Neuronal stem cell (in vitro differentiated cells): ENCODE measurements at places on chromosomes 11 and 22.

GRCh38 chr11:125637840-125638239 is 12.9 kb downstream of the CHEK1 start:
- no peak for DNase-seq

GRCh38 chr11:69416143-69416515 is 65.3 kb upstream of the LINC01488 start:
- DNase-seq, result no peak

DNA sequence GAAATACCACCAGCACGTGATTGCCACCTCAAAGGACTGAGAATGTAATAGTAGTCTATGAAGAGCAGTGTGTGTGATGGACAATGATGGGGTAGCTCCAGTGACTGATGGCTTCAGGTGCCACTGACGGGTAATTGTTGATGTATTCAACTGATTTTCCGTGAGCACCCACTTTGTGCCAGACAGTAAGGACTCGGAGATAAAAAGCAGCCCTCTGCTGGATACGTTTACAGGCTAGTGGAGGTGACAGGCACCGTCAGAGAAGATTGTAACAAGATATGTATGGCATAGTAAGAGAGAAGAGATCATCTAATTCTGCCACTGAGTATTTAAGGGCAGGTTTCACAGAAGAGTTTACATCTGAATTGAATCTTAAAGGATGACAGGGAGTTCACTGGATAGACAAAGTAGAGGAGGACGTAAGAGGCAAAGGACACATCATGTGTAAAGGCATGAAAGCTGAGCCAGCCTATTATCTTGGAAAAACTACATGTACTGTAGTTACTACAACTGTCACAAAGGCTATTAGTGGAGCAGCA is 1.1 kb upstream of the ENTHD1 start:
- DNase-seq, result no peak

DNA sequence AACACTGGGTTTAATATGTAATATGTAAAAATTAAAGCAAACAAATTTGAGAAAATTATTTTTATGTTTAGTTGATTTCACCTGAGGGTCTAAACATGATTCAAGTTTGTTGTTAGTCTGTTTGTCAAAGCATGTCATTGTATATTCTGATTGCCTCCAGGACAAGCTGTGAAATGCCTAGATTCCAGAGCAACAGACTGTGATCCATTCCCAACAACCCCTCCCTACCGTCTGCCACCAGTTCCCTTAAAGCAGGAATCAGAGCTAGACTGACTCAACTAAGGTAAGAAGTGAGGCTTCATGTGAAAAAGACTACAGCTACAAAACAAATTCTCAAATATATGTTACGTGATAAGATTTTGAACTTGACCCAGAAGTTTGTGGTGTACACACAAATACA is 304.2 kb downstream of the RAB38 start:
- DNase-seq, result no peak

DNA sequence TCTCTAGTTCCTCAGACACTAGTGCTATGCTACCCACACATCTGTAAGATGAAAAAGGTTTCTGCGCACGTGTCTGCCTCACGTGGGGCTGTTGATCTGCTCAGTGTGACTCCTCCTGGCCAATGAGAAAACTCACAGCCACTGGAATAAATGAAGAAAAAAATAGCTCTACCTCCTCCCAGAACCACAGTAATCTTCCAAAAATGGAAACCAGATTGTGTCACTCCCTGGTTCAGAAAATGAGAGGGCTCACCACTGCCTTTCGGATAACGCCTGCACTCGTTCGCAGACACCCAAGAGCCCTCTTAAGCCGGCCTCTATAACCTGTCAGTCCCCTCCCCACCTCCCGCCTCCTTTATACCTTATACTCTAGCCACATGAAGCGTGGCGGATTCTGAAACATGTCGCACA is 5.1 kb downstream of the APBB1 start:
- DNase-seq, result no peak

DNA sequence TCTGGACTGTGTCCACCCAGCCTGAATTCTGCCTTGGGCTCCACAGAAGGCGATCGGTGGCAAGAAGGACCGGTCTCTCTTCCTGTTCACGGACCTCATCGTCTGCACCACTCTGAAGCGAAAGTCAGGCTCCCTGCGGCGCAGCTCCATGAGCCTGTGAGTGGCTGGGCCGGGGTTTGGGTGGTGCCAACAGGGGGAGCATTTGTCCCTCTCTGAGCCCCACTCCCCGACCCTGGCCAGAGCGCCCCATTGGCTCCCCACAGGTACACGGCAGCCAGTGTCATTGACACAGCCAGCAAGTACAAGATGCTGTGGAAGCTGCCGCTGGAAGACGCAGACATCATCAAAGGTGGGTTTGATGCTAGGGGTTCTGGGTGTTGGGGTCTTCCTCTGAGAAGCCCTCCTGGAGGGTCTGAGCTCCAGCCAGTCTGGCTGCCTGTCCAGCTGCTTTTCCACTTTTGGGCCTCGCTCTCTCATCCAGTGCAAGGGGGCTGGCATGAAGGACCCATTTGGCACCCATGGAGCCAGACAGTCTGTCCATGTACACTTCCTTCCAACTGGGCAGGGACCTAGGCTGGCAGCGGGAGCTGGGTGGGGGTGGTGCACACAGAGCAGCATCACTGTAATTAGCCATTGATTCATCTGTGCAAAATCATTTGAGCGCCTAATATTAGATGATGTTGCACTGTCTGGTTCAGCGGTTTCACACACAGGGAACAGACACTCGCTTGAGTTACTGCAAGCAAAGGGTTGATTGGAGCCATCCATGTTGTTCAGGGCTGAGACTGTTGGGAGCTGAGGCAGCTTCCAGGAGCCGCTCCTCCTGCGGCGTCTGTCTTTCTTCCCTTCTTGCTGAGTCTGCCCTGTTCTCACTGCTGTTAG is 19.0 kb upstream of the RELT start:
- DNase-seq, result no peak

DNA sequence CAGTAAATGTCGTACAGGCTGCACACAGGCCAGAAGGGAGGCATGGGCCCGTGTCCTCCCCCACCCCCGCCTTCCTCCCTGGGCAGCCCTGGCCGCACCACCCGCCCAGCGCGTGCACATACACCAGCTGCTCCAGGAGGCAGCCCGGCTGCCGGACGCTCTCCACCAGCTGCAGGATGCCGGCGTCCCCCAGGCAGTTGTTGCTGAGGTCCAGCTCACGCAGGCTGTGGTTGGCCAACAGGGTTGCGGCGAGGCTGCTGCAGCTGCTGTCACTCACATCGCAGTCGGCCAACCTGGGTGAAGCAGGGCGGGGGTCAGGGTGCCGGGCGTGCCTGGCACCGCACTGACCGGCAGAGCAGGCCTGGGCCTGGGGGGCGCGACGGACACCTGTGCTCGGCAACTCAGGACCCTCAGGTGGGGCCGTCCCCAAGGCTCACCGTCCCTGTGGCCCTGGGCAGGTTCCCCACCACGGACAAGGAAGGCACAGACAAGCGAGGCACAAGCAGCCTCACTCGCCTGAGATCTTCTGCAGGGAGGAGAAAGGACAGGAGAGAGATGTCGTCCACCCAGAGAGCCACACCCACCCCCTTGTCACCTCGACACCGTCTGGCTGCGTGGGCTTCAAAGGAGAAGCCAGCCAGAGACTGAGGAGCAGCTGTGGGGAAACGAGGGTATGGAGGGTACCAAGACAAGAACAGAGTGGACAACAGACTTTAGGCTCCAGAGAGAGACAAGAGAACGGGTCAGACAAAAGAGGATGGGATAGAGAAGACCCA is 12.1 kb downstream of the RNH1 start:
- DNase-seq, result no peak

DNA sequence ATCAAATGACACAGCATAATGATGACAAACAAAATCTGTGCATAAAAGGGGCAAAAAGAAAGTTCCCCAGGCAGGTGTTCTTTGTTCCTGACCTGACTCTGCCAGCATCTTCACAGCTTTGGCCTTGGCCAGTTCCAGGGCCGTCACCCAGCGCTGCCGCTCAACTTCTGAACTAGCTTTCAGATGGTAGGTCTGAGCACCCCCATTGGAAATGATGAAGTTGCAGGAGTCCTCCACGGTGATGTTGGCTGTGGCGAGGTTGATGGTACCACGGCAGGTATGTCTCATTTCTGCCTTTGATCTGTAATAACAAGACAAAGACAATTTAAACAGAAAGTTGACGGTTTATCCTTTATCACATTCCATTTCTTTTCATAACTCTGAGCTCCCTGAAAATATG is 5.3 kb downstream of the OSBP start:
- DNase-seq, result no peak

- DNase-seq, result peak; percentile 21
These were observed 541 bp downstream of the MICAL2 start for GRCh38 chr11:12110714-12111548.

DNA sequence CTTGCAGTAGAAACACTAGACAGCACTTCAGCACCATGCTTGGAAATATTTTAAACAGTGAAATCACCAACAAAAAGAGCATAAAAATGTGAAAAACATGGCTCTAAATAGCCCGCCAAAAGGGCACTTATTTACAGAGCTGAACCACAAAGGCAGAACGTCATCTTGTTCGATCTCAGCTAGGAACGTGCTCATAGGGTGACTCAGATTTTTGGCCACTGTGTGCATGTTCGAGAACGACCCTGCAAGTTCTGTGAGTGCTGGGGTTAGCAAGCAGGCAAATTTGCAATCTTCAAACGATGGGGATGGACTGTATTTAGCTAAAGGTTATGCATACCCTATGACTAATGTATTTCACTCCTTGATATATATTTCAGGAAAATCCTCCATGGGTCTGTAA is 30.6 kb downstream of the OR2AT4 start:
- no peak for DNase-seq

- no peak for DNase-seq
These were observed 39.7 kb upstream of the ETS1 start for GRCh38 chr11:128626913-128627665.

GRCh38 chr11:2386591-2386990 is 9.5 kb downstream of the CD81 start:
- DNase-seq, result no peak

- DNase-seq, result no peak
These were observed 78.9 kb upstream of the TBCEL start for GRCh38 chr11:120945042-120945441.

- DNase-seq, result no peak
These were observed 38.8 kb downstream of the STIM1 start for GRCh38 chr11:3894128-3894731.

- no peak for DNase-seq
These were observed 67.8 kb downstream of the SYT9 start for GRCh38 chr11:7319501-7319900.

DNA sequence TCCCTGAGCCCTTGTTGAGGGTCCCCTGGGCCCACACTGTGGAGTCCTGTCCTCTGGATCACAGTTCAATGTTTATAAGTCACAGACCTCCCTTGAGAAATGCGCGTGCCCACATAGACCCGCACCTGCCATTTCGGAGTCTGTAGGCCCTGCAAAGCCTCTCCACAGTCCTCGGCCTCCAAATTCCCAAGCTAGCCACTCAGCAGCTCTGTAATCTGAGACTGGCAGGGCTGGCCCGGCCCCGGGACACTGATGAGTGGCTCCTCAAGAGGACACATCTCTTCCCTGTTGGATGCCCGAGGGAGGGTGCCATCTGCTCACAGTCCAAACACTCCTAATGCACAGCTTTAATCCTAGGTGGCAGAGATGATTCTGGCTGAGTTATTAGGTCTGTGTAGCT is 39.1 kb downstream of the B3GAT1 start:
- DNase-seq, result no peak

- no peak for DNase-seq
These were observed 2017.3 kb downstream of the LRRC4C start for GRCh38 chr11:39442177-39442576.

DNA sequence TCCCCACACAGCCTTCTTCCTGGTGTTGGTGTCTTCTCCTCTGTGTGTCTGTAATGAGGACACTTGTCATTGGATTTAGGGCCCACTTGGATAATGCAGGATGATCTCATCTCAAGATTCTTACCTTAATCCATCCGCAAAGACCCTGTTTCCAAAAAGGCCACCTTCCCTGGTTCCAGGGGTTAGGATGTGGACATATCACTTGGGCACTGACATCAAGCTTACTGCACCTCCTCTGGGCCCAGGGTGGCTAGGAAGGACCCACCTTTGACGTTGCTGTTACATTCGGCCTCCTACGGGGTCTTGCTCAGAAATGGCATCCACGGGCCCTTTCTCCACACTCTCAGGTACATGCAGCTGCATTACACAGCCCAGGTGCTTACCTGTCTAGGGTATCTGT is 535.9 kb downstream of the BRD1 start:
- DNase-seq, result no peak

DNA sequence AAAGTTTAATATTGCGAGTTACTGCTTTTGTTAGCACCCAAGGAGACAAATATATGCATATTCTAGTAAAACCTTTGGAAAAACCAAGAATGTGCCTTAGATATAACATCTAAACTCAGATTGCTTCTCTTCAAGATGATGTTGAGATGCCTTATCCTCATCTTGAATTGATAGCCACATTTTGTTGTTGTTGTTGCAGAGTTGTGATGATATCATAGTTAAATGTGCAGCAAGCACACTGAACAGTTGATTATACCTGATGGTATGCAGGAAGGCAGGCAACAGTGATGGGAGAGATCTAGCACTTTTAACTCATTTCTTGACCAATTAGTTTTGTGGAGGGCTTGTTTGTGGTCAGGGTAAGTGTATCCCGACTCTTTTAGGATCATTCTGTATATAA is 48.0 kb downstream of the KDM2A start:
- no peak for DNase-seq

- no peak for DNase-seq
These were observed 95.4 kb downstream of the MYO18B start for GRCh38 chr22:25837288-25837900.

DNA sequence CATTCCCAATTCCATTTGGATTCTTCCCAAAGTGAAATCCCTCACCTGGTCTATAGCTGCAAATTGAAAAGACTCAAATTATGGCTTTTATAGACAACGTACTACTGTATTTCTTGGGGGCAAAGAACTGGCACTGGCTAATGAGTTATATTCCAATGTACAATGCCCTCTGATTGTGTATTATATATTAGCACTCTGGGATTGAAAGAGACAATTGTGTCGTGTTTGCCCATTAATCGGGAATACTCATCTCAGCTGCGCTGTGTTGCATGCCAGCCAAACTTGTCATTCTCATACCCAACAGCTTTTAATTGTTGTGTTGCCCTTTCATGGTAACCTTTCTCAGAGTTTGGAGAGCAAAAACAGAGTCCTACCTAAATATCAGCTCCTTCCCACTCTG is 55.0 kb upstream of the ZBTB44 start:
- DNase-seq, result no peak

DNA sequence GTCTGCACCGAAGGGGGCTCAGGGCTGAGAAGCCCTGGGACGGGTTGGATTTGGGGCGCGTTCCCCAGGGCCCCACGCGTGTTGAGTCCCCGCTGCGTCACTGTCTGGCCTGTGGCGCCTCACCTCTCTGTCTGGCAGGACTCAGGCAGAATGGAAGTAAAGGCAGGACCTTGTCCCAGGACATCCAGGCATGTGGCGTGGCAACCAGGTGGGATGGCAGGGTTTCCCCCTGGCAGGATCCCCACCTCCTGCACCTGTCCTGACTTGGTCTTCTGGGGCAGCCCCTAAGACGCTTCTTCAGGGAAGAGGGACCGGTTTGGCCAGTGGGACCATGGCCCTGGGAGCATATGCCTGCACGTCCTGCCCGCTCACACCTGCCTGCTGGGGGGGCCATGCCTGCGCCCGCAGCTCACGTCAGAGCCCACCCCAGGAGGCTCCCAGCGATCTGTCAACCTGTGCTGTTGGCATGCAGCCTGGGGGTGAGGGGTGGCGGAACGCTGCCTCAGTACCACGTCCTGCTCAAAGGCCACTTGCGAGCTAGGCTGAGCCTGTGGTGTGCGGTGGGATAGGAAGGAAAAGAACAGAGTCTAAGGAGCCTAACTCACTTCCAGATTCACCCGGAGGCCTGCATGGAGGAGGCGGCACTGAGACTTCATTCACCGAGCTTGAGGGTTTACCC is 72.7 kb downstream of the KCNQ1 start:
- no peak for DNase-seq

GRCh38 chr11:34331329-34331728 is 26.5 kb downstream of the ABTB2 start:
- no peak for DNase-seq
